ENCODE measurements at places on chromosomes 11 and 22. TPM values are rescaled to one million over a fixed set of nuclear protein-coding genes. Genes with fewer than 3 reads are reported as not detected.

Gene HPS4
- total RNA-seq = 41.7 TPM

DNA sequence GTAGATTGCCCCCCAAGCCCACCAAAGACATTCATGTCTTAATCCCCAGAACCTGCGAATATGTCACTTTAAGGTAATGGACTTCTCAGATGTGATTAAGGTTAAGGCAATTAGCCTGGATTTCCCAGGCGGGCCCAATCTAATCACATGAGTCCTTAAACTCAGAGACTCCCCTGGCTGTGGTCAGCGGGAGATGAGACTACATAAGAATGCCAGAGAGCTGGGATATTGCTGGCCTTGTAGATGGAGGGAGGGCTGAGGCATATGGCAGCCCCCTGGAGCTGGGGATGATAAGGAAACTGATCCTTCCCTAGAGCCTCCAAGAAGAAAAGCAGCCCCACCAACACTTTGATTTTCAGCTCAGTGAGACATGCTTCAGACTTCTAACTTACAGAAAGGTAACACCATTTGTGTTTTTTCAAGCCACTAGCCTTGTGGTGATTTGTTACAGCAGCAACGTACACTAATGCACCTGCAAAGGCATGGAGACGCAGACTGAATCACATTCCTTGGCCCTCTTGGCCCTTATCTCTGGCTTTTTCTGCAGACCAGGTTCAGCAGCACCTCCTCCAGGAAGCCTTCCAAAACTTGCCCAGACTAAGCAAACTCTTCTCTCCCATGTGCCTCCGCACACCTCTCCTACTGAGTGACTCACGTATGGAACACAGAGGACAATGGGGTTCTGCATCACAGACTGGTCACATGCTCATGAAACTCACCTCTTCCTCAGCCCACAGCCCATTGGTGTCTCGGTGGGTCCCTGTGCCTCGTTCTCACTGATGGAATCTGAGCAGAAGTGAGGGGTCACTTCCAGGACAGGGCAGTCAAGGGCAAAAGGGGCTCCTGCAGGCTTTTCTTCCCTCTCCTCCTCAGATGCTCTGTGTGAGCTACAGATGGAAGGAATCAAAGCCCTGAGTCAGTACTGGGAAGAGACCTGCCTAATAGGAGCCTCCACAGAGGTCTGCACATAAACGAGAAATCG, 86.3 kb upstream of the HMGXB4 start:
- H3K27ac ChIP-seq = no peak overlapping the region
- H3K36me3 ChIP-seq = no peaks in the 10 kb centered on the region
- H3K27me3 ChIP-seq = peaks cover 7% of the 10 kb centered on the region
- H3K4me1 ChIP-seq = no peaks in the 10 kb centered on the region
- DNase-seq = no peak
- no peak overlapping the region for H3K4me3 ChIP-seq

Gene HBG2
- not detected for total RNA-seq

GRCh38 chr22:26701323-26701722, 43.9 kb downstream of the MIAT start:
- no peaks in the 10 kb centered on the region for H3K27me3 ChIP-seq
- no peak for DNase-seq
- no peak overlapping the region for H3K27ac ChIP-seq
- peaks cover 42% of the 10 kb centered on the region for H3K36me3 ChIP-seq
- H3K4me3 ChIP-seq = no peak overlapping the region
- H3K4me1 ChIP-seq = peaks cover 21% of the 10 kb centered on the region

GRCh38 chr11:124872741-124873140, 7.5 kb downstream of the ROBO3 start:
- H3K4me3 ChIP-seq = no peak overlapping the region
- H3K36me3 ChIP-seq = no peaks in the 10 kb centered on the region
- no peak overlapping the region for H3K27ac ChIP-seq
- H3K4me1 ChIP-seq = peaks cover 24% of the 10 kb centered on the region
- peaks cover 43% of the 10 kb centered on the region for H3K27me3 ChIP-seq

Gene CLMP
- total RNA-seq = 0.44 TPM

GRCh38 chr11:578276-579035, 2.2 kb downstream of the PHRF1 start:
- DNase-seq = no peak
- peak overlapping the region; percentile 87 for H3K4me3 ChIP-seq
- no peak overlapping the region for H3K27ac ChIP-seq

Gene MMP11
- 0.70 TPM for total RNA-seq

- peak; percentile 78 for DNase-seq
- no peaks in the 10 kb centered on the region for H3K36me3 ChIP-seq
- no peak overlapping the region for H3K4me3 ChIP-seq
- no peaks in the 10 kb centered on the region for H3K27me3 ChIP-seq
- H3K4me1 ChIP-seq = peaks cover 3% of the 10 kb centered on the region
- H3K27ac ChIP-seq = no peak overlapping the region
Observed at GRCh38 chr11:64152841-64153691, 12.8 kb downstream of the MACROD1 start.

Gene ALKBH3
- 35.8 TPM for total RNA-seq

Gene RBMXL2
- not detected for total RNA-seq

- H3K4me1 ChIP-seq = peaks cover 3% of the 10 kb centered on the region
- no peak overlapping the region for H3K27ac ChIP-seq
- H3K36me3 ChIP-seq = peaks cover 2% of the 10 kb centered on the region
- peak; percentile 85 for DNase-seq
- H3K27me3 ChIP-seq = no peaks in the 10 kb centered on the region
Observed at GRCh38 chr22:38114484-38115398, 4.3 kb upstream of the BAIAP2L2 start.

GRCh38 chr11:32935462-32936029, 42.9 kb downstream of the QSER1 start:
- H3K36me3 ChIP-seq = peaks cover 64% of the 10 kb centered on the region
- peaks cover 6% of the 10 kb centered on the region for H3K4me1 ChIP-seq
- no peaks in the 10 kb centered on the region for H3K27me3 ChIP-seq
- no peak for DNase-seq
- H3K27ac ChIP-seq = no peak overlapping the region
- no peak overlapping the region for H3K4me3 ChIP-seq

- DNase-seq = peak; percentile 12
- H3K27me3 ChIP-seq = peaks cover 25% of the 10 kb centered on the region
- no peak within 1 kb of the TSS for H3K27ac ChIP-seq
- peak within 1 kb of the TSS; percentile 60 for H3K4me3 ChIP-seq
Observed at GRCh38 chr11:7020183-7020917, at the start of the genes NLRP14 and ZNF214. Gene NLRP14, plus strand, starts transcription at chr11:7020479. Its CDS starts 18,108 bp downstream, at chr11:7038587. Gene ZNF214, minus strand, starts transcription at chr11:7020346. Its CDS starts 17,511 bp downstream, at chr11:7002835.

Gene AGBL2
- total RNA-seq = 5.0 TPM

- H3K27me3 ChIP-seq = no peaks in the 10 kb centered on the region
- H3K4me3 ChIP-seq = no peak overlapping the region
- H3K36me3 ChIP-seq = no peaks in the 10 kb centered on the region
- no peak for DNase-seq
- peak overlapping the region; percentile 82 for H3K27ac ChIP-seq
Observed at GRCh38 chr11:125515102-125515439, 19.0 kb upstream of the FEZ1 start.

- H3K27me3 ChIP-seq = peaks cover 19% of the 10 kb centered on the region
- no peak overlapping the region for H3K27ac ChIP-seq
- no peaks in the 10 kb centered on the region for H3K36me3 ChIP-seq
- no peak for DNase-seq
Observed at GRCh38 chr11:61529537-61530225, 21.1 kb downstream of the LRRC10B start.

- H3K36me3 ChIP-seq = no peaks in the 10 kb centered on the region
- no peak overlapping the region for H3K27ac ChIP-seq
- no peaks in the 10 kb centered on the region for H3K4me1 ChIP-seq
- DNase-seq = no peak
- H3K4me3 ChIP-seq = no peak overlapping the region
Observed at GRCh38 chr11:115990004-115990447, 485.8 kb upstream of the CADM1 start.
